ENCODE measurements at places on chromosomes 2 and 18.

DNA sequence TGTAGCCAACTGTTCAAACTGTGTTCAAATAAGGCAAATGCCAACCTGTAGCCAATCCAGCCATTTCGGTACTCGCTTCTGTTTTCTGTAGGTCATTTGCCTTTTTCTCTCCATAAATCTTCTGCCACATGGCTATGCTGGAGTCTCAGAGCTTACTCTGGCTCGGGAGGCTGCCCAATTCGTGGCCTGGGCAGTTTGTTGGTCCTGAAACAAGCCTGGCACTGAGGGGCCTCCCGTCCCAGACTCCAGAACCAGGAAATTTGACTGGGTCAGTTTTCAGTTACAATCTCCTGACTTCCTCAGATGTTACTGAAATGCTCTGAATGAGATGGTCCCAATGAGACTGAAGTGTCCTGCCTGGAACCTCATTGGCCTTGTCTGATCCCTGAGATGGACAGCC is 120.8 kb upstream of the NPAS2 start:
- DNase-seq = no peak

- no peak for DNase-seq
Measured at GRCh38 chr2:166171216-166171615, 43.4 kb upstream of the SCN1A start.

- no peak for DNase-seq
Measured at GRCh38 chr2:179550214-179550613, 285.6 kb upstream of the SESTD1 start.

- DNase-seq = no peak
Measured at GRCh38 chr2:121947674-121948073, 192.2 kb downstream of the TSN start.

DNA sequence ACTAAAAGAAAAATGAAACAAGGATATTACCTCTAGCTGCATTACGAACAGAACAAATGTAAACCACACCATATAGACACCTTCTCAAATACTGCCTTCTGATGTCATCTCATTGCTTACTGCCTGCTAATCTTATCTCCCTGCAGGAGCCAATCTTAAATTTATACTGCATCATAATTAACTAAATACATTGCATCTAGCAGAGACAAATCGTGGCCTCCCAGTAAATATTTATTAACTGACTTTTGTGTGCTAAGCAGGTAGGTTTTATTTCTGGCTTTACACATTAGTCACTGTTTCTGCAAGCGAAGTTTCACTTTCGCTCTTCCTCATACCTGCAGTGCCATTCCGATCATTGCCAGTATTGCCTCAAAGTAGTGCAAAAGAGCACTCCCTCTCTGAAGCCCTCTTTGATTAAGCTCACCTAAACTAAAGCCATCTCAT is 67.5 kb downstream of the SPATS2L start:
- no peak for DNase-seq

GRCh38 chr2:140392824-140393223 is 1612.6 kb upstream of the NXPH2 start:
- no peak for DNase-seq

GRCh38 chr2:165682546-165682945 is 111.5 kb downstream of the GALNT3 start:
- DNase-seq = no peak

DNA sequence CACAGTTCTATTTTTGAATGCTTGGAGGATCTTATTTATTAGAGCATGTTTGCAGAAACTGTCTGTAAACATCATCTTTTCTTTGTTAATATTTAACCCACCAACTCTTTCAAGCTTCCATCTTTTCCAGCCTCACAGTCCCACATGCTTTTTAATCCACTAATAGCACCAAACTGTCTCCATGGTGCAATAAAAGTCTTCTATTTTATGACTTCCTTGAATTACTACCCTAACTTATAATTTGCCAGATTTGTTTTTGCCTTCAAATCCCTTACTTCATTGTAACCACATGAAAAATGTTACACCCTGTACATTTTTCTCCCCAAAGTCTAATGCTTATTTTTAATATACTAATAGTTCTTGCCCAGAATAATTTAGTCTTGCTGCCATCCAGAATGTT is 792.6 kb downstream of the PLCL1 start:
- DNase-seq = no peak

DNA sequence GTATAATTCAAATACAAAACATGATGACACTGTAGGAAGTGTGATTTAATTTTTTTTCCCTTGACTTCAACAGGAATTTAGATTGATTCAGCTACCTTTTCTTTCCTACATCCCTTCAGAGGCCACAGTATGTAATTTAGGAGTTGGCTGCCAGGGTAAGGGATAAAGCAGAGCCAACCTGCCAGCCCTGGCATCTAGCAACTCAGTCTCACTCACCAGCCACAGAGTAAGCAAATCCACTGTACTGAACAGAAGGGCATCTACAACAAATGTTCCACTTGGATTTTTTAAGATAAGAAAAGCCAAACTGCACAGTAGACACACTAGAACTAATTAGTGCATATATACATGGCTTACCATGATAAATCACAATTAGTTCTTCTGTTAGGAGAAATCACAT is 54.3 kb upstream of the PEX13 start:
- DNase-seq = no peak

GRCh38 chr2:225893151-225893550 is 493.6 kb downstream of the NYAP2 start:
- DNase-seq = no peak

- DNase-seq = no peak
Measured at GRCh38 chr2:10067330-10067729, 12.9 kb downstream of the CYS1 start.

DNA sequence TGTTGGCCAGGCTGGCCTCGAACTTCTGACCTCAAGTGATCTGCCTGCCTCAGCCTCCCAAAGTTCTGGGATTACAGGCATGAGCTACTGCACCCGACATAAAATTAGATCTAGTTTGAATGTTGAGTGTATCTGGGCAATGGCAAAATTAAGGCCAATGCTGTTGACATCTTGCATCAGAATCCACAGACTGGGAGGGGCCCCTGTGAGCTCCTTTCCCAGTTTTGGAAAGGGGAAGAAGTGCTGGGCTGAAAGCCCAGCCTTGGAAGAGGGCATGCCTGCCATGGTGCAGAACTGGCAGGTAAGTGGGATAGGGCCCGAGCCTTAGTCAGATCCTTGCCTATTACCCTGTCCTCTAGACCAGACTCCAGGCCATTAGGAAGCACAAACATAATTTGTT is 4.5 kb upstream of the MYOM1 start:
- DNase-seq = no peak

- DNase-seq = no peak
Measured at GRCh38 chr2:36246320-36246990, 109.1 kb upstream of the CRIM1 start.

DNA sequence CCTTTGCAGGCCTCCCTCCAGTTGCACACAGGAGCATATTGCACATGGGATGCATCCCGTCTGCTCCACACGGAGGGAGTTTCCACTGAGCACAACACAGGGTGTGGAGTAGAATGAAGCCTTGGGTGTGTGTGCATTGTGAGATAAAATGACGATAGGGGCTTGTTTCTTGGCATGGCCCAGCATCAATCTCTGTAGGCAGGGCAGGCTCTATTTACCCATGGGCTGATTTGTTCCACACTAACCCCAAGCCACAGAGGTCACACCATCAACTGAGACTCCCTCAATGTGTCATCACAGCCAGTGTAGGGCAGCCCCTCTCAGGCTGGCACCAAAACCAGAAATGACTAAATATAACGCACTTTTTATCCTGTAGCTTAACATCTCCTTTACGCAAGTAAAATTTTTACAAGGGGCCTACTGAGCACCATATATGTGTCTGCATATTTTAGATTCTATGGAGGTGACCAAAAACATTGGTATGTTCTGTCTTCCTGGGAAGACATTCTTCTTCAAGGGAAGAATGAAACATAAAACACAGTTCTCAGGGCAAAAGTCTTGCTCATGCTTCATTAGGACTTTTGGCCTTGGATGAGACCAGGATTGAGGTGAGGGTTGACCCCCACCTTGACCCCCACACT is 2.7 kb upstream of the GKN1 start:
- DNase-seq = no peak

GRCh38 chr18:52220062-52220591 is 119.9 kb upstream of the DCC start:
- DNase-seq = no peak

DNA sequence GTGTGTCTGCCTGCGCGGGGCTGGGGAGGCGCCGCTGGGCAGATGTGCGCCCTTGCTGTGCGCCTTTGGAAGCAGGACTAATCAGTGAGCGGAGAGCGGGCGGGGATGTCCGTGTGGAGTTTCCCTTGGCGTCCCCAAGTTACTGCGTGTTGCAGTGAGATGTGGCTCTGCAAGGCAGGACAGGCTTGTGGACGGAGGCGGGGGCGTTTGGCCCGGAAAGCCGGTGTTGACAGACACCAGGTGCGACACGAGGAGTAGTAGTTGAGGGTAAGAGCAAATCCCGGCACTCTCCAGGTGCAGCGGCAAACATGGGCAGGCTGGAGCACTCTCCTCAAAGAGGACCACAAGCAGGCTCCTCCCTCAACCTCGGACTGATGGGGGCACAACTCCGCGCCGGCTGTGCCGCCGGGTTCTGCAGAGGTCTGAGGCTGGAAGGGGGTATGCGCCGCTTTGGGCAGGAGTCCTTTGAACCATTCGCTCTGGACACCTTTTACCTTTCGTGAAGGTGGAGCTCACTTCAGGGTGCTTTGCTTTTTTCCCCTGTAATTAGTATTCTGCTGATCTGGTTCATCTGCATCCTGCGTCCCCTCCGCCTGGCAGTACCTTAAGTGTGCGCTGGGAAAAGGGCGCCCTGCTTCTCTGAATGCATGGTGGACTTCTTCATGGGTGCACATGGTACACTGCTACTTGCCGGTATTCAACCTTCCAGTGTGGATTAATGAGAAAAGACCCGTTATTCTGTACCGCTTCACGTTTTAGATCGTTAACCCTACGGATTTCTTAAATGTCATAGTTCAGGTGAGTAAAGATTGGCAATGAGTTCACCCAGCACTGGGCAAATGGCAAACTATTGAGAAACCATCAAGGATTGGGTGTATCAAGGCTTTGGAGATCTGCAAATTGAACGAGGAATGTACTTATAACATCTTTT is 608 bp downstream of the CDH7 start:
- DNase-seq = no peak

DNA sequence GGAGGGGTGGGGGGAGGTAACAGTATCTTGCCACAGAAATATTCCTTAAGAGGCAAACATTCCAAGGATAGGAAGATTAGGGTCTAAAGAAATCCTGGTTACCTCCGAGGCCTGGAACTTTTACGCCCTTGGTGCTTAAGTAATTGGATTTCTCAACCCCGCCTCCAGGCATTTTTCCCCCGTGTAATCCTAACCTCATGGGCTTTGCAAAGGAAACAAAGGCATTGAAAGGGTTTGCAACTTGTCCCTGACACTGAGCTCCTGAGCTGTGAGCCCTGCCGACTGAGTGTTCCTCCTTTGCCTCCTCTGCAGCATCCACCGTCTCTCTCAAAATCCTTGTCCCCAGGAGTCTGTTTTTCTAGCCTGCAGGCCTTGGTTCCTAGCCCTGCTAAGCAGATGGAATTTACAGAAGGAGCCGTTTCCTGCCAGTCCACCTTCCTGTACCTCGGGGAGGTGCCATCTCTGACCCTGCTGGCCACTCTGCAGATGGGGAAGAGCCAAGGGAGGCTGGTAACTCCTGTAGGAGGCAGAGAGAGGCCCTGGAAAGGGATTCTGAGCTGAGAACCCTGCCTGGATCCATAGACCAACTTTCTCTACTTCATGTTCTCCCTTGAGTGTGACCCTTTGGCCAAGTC is 24.2 kb downstream of the TET3 start:
- DNase-seq = no peak

- no peak for DNase-seq
Measured at GRCh38 chr2:98234776-98235175, 111.5 kb upstream of the CNGA3 start.

DNA sequence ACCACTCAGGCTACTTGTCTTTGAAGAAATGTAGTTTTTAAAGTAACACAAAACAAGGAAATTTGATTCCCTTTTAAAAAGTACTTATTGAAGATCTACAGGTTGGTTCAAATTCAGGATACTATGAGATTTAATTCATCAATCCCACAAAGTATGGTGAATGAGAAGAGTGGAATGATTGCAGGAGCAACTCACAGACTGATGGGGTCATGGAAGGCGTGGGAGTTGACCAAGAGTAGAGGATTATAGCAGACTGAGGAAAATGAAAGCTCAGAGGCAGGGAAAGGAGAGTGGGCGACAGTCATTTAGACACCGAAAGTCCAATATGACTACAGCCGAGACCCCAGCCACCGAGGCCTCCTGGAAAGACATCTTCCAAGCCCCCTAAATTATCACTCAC is 12.5 kb upstream of the DAPL1 start:
- DNase-seq = no peak

GRCh38 chr2:136019306-136019705 is 33.9 kb upstream of the DARS1 start:
- DNase-seq = no peak

GRCh38 chr2:152200565-152201465 is 25.3 kb upstream of the STAM2 start:
- DNase-seq = no peak

- DNase-seq = no peak
Measured at GRCh38 chr18:3554091-3554601, 104.2 kb downstream of the TGIF1 start.

DNA sequence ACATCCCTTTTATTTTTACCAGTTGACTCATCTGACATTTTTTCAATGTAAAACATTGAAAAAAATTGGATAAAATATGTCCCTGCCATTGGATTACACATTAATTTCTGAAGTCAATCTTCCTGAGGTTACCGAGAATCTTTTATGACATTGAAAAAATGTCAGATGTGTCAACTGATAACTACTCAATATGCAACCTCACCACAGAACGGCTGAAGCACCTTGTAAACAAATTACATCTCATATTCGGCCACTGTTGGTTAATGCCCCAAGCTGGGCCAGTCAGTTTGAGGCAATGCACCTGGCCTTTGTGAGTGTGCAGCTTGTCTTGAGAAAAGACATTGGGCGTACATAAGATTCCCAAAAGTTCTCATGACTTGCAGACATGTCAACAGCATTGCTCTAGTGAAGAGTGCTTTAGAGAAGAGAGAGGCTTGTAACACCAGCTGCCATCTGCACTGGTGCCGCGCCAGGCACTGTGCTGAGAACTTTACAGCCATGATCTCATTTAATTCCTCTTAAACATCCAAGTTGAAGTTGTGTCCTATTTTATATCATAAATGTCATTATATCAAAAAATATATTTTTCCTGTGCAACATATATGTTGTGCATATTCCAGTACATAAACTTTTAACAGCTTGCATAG is 112.7 kb upstream of the SLC35G4 start:
- no peak for DNase-seq

GRCh38 chr2:168971261-168971660 is 59.9 kb downstream of the ABCB11 start:
- DNase-seq = no peak

Data from stimulated activated CD8-positive, alpha-beta memory T cell treated with anti-CD3 and anti-CD28 coated beads, Interleukin-15, amount 100 ng/mL, for 24 hours (primary cell).